ENCODE measurements at places on chromosomes 1 and 21.
A peak's percentile ranks its signal among the peaks of the same experiment; 100 is the strongest.

DNA sequence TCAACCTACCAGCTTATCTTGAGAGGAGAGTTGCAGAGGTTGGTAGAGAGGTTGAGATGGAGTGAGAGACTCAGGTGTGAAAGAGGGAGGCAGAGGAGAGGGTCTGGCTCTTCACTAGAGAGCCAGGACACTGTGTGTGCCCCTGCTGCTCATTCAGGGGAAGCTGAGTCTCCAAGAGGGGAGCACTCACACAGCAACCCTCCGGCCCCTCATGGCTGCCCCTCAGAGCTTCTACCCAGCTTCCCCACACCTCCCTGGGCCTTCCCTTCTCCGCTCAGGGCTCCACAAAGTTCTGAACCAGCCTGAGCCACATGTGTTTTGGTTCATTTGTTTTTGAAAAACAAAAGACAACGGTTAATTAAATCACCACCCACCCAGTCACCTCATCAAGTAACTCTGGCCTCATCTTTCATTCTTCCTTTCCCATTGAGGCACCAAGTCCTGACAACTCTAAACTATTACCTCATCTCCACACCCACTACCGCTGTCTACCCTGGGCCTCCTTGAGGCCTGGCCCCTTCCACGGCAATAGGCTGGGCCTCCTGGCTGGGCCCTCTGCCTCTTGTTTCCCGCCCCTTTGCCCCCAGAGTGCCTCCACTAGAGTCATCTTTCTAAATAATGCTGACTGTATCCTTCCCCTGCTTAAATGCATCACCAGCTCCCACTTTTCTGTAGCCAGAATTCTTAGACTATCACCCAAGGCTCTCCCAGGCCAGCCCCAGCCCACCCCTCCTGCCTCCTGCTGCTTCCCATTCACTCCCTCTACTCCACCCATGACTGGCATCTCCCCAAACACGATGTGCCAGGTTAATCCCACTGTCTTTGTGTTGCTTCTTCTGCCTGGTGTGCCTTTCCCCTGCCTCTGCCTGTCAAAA lies 33.0 kb downstream of the TNNT2 start:
- DNase-seq = no peak
- H3K4me3 ChIP-seq = no peak overlapping the region
- no peaks in the 10 kb centered on the region for H3K36me3 ChIP-seq

- H3K4me1 ChIP-seq = peaks cover 41% of the 10 kb centered on the region
- no peaks in the 10 kb centered on the region for H3K27me3 ChIP-seq
- peaks cover 13% of the 10 kb centered on the region for H3K36me3 ChIP-seq
Measured at GRCh38 chr1:15684042-15684461, at the start of gene PLEKHM2. PLEKHM2 (plus strand) TSS chr1:15684320; CDS start chr1:15684559, 239 bp downstream.

DNA sequence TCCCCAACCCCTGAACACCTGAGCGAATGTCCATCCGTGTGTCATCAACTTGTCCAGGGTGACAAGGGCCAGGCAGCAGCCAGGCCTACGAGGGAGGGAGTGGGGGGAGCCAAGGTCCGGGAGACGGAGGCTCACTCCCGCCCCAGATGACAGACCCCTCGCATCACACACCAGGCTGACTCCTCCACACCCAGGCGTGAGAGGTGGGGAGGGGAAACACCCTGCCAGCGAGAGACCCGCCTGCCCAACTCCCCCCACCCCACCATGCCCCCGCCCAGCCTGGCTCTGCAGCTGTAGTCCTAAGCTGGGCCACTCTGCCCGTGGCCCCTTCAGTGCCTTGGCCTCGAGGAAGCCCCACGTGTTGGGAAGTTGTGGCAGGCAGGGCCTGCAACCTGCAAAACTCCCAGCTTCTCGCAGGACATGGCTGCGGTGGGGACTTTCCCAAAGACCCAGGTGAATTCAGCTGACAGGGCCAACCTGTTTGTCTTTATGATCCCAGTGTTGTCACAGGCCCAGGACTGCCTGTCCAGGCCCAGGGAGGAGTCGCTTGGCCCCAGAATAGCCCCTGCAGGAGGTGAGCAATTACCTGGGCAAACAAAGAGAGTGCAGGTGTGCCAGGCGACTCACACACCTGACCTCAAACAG lies 62.9 kb downstream of the RIPK4 start:
- H3K4me1 ChIP-seq = peaks cover 6% of the 10 kb centered on the region
- H3K36me3 ChIP-seq = no peaks in the 10 kb centered on the region
- H3K27ac ChIP-seq = no peak overlapping the region

DNA sequence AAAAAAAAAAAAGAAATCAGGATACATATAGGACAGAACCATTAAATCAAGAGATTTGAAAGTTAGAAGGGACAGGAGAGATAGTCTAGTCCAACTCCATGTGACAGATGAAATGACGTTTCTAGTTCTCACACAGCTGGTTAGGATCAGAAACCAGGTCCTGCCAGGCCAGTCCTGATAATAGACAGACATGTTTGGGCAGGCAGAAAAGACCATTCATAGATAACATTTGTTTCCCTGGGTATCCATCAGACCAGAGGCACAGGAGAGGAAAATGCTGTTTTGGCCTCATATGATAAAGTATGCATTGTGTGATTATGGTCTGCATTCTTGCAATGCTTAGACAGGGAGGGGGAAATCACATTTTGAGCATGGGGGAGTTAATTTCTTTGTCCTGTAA lies 29.3 kb downstream of the ZBTB8B start:
- H3K27me3 ChIP-seq = peaks cover 35% of the 10 kb centered on the region
- no peak overlapping the region for H3K27ac ChIP-seq
- H3K36me3 ChIP-seq = no peaks in the 10 kb centered on the region
- no peak overlapping the region for H3K4me3 ChIP-seq
- DNase-seq = no peak
- peaks cover 3% of the 10 kb centered on the region for H3K4me1 ChIP-seq

GRCh38 chr1:197017558-197018146 lies 40.3 kb downstream of the CFHR5 start:
- no peak overlapping the region for H3K27ac ChIP-seq
- no peak overlapping the region for H3K4me3 ChIP-seq
- DNase-seq = no peak
- H3K36me3 ChIP-seq = no peaks in the 10 kb centered on the region

- no peaks in the 10 kb centered on the region for H3K36me3 ChIP-seq
- H3K27ac ChIP-seq = no peak overlapping the region
- no peak for DNase-seq
- H3K4me3 ChIP-seq = no peak overlapping the region
- H3K4me1 ChIP-seq = no peaks in the 10 kb centered on the region
- no peaks in the 10 kb centered on the region for H3K27me3 ChIP-seq
Measured at GRCh38 chr1:84347932-84348555, 46.5 kb downstream of the SAMD13 start.

DNA sequence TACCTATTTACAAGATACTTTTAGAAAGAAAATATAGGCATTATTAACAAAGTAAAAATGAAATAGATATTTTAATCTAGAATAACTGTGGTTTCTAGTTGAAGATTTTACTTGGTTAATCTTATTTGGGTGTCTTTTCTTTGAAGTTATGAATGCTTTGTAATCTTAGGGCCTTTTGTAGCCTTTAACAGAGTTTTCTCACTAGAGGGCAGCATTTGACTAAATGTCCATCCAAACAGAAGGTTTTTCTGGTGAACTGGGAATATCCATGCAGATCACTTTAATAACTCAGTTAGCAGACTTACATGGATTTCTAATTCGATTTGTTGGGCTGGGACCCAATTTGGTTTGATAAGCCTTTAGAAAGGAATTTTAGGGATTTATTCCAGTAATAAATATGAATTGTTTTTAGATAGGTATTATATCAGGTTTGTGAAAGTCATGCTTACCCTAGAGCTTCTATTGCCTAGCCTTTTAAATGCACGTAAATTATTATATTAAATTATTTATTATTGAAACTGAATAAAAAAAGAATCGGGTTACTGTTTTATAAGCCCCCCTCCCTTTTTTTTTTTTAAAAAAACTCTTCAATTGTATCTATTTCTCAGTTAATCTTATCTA lies 119.7 kb downstream of the ZNF326 start:
- no peak overlapping the region for H3K4me3 ChIP-seq
- DNase-seq = no peak
- no peak overlapping the region for H3K27ac ChIP-seq
- H3K36me3 ChIP-seq = no peaks in the 10 kb centered on the region
- peaks cover 13% of the 10 kb centered on the region for H3K27me3 ChIP-seq

DNA sequence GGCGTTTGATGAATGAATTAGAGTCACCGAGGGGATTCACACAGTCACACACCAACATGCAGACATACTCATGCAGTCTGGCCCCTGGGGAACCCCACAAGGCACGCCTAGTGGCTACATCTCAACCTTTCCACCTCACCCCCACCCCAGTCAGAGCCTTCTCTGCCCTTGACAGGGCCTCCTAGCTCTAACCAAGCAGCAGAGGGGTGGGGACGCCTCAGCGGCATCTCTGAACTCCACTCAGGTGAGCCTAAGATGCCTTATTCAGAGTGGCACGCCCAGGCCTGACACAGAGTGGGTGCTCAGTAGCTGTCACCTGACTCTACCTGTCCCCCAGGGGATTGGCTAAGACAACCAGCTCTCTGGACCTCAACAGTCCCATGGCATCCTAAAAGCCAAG lies 3.7 kb upstream of the SDC3 start:
- H3K4me1 ChIP-seq = peaks cover 19% of the 10 kb centered on the region
- DNase-seq = no peak
- no peaks in the 10 kb centered on the region for H3K36me3 ChIP-seq

GRCh38 chr1:41846625-41847405 lies 71.9 kb downstream of the HIVEP3 start:
- H3K27me3 ChIP-seq = no peaks in the 10 kb centered on the region
- no peak overlapping the region for H3K27ac ChIP-seq
- H3K4me3 ChIP-seq = no peak overlapping the region

- no peak overlapping the region for H3K27ac ChIP-seq
- peaks cover 31% of the 10 kb centered on the region for H3K27me3 ChIP-seq
- H3K4me1 ChIP-seq = peaks cover 7% of the 10 kb centered on the region
- H3K4me3 ChIP-seq = no peak overlapping the region
- no peaks in the 10 kb centered on the region for H3K36me3 ChIP-seq
- no peak for DNase-seq
Measured at GRCh38 chr1:38050397-38051078, 3.9 kb upstream of the POU3F1 start.

GRCh38 chr1:245462161-245462560 lies 307.4 kb downstream of the KIF26B start:
- no peak overlapping the region for H3K27ac ChIP-seq
- H3K36me3 ChIP-seq = no peaks in the 10 kb centered on the region
- H3K27me3 ChIP-seq = no peaks in the 10 kb centered on the region
- H3K4me1 ChIP-seq = no peaks in the 10 kb centered on the region
- H3K4me3 ChIP-seq = no peak overlapping the region

DNA sequence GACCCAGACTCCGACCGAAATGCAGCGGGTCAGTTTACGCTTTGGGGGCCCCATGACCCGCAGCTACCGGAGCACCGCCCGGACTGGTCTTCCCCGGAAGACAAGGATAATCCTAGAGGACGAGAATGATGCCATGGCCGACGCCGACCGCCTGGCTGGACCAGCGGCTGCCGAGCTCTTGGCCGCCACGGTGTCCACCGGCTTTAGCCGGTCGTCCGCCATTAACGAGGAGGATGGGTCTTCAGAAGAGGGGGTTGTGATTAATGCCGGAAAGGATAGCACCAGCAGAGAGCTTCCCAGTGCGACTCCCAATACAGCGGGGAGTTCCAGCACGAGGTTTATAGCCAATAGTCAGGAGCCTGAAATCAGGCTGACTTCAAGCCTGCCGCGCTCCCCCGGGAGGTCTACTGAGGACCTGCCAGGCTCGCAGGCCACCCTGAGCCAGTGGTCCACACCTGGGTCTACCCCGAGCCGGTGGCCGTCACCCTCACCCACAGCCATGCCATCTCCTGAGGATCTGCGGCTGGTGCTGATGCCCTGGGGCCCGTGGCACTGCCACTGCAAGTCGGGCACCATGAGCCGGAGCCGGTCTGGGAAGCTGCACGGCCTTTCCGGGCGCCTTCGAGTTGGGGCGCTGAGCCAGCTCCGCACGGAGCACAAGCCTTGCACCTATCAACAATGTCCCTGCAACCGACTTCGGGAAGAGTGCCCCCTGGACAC lies 534 bp downstream of the C1orf56 start:
- H3K36me3 ChIP-seq = peaks cover 31% of the 10 kb centered on the region
- DNase-seq = peak; percentile 65
- H3K4me3 ChIP-seq = peak overlapping the region; percentile 82
- H3K27ac ChIP-seq = peak overlapping the region; percentile 79

- no peaks in the 10 kb centered on the region for H3K36me3 ChIP-seq
- no peaks in the 10 kb centered on the region for H3K4me1 ChIP-seq
- H3K27me3 ChIP-seq = peaks cover 3% of the 10 kb centered on the region
Measured at GRCh38 chr1:210920258-210920657, 213.7 kb downstream of the KCNH1 start.

DNA sequence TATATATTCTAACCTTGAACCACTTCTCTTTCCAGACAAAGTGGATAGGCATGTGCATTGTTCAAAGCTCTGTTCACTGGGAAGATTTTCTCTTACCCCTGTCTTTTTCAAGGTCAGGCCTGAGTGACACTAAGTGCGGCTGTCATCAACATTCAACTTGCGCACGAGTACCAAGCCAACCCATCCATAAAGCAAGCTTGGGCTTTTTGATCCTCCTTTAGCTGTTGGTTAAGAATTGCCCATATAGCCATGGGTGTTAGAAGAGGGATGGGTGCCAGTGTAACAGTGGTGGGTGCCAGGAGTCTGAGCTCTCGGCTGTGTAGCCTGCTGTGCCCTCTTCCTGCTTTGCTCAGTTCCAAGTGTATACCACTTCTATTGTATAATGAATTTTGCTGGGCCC lies 136.1 kb downstream of the GLUL start:
- peaks cover 18% of the 10 kb centered on the region for H3K4me1 ChIP-seq
- no peak overlapping the region for H3K4me3 ChIP-seq
- no peak for DNase-seq
- H3K27me3 ChIP-seq = no peaks in the 10 kb centered on the region
- peaks cover 3% of the 10 kb centered on the region for H3K36me3 ChIP-seq
- H3K27ac ChIP-seq = no peak overlapping the region

DNA sequence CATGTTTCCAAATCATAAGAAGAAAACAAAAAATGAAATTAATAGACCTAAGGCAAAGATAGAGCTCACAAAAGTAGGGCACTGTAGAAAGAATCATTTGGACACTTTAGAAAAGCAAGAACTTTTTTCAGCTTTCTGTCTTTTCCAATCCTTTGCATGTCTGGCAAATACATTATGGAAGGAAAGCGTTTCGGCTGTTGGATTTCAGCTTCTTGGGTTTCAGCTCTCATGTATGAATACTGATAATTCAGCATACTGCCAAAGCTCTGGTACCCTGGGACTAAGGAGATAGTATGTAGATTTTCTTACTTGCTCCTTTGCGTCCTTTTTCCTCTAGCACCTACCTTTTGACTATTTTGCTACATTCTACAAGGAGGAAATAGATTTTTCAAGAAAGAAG lies 375.9 kb downstream of the BRINP3 start:
- H3K27me3 ChIP-seq = no peaks in the 10 kb centered on the region
- no peaks in the 10 kb centered on the region for H3K36me3 ChIP-seq
- H3K27ac ChIP-seq = no peak overlapping the region
- H3K4me3 ChIP-seq = no peak overlapping the region
- H3K4me1 ChIP-seq = no peaks in the 10 kb centered on the region
- no peak for DNase-seq

- no peaks in the 10 kb centered on the region for H3K27me3 ChIP-seq
- no peaks in the 10 kb centered on the region for H3K36me3 ChIP-seq
- no peaks in the 10 kb centered on the region for H3K4me1 ChIP-seq
- DNase-seq = no peak
- H3K27ac ChIP-seq = no peak overlapping the region
Measured at GRCh38 chr1:4021136-4021973, 121.3 kb upstream of the C1orf174 start.

GRCh38 chr1:237032029-237032428 lies 10.0 kb upstream of the RYR2 start:
- H3K4me1 ChIP-seq = no peaks in the 10 kb centered on the region
- no peak overlapping the region for H3K4me3 ChIP-seq
- no peaks in the 10 kb centered on the region for H3K27me3 ChIP-seq

GRCh38 chr1:222306512-222306911 lies 241.4 kb downstream of the HHIPL2 start:
- no peak overlapping the region for H3K4me3 ChIP-seq
- H3K36me3 ChIP-seq = no peaks in the 10 kb centered on the region
- H3K27ac ChIP-seq = no peak overlapping the region
- DNase-seq = no peak
- H3K4me1 ChIP-seq = no peaks in the 10 kb centered on the region
